A549 (cell line): ENCODE measurements at places on chromosomes 1 and 21. TPM values are rescaled to one million over a fixed set of nuclear protein-coding genes. Genes with fewer than 3 reads are reported as not detected.

GRCh38 chr1:118960567-118961136 lies 27.5 kb downstream of the TBX15 start:
- DNase-seq = peak; percentile 28

FCGR3A gene
- not detected in 3 replicates for polyA plus RNA-seq

FAM131C gene
- polyA plus RNA-seq = 5.9 to 6.7 TPM (median 6.3 TPM) in 3 replicates

- no peak for DNase-seq
These were observed 24.3 kb downstream of the TSPAN2 start for GRCh38 chr1:115065021-115065420.

DNA sequence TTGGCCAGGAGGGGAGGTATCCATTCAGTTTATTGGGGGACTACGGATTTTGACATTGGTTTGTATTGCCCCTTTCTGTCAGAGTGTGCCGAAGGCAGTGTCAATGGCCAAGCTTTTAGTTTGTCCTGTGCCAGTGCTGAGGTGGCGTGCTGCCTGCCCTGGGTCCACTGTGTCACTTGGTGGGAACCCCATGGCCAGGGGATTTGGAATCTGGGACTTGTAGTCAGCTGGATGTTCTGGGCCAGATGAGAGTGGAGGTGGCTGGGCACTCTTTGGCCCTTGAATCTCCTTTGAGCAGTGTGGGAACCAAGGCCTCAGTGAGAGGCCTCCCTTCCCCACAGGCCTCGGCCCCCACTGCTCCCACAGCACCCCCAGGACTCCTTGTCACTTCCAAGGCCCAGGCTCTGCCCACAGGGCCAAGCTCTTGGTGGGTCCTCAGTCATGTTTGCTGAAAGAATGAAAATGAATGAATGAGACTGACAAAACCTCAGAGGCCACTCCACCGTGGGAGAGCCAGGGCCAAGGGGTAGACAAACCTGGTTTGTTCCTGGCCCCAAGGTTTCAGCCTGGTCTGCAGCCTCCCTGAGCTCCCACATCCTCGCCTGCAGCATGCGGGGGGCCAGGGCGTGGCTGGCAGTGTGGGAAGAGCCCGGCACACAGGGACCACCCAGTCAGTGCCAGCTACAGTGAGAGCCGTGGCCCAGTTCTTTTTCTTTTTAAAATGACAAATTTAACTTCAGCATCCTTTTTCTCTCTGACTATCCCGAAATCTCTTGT lies 412.2 kb downstream of the MATN1 start:
- DNase-seq = no peak

GRCh38 chr1:181486098-181486420 lies 2.7 kb downstream of the CACNA1E start:
- no peak for DNase-seq

GRCh38 chr1:176903474-176903873 lies 261.0 kb downstream of the ASTN1 start:
- no peak for DNase-seq

GRCh38 chr1:158716335-158716734 lies 4.2 kb downstream of the OR6K3 start:
- no peak for DNase-seq

DNA sequence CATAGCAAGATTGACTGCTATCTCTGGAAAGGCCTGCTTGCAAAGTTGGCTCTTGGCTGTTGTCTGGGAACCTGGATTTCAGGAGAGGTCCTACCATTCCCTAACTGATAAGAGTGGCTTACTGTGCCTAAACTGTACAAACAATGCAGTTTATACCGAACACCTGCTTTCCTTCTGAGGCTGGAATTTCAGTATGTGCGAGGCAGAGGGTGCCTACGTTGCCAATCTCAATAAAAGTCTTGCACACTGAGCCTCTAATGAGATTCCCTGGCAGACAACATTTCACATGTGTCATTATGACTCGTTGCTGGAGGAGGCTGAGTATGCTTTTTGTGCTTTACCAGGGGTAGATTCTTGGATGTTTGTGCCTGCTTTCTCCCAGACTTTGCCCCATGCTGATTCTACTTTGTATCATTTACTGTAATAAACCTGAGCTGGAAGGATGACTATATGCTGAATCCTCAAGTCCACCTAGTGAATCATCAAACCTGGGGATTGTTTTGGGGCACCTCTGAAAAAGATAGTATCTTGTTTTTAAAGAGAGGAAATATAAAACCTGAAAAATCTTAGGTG lies 58.9 kb upstream of the GNG4 start:
- peak; percentile 45 for DNase-seq

GJA9 gene
- 0.05 TPM in 1 of 3 replicates, not detected in the others for polyA plus RNA-seq

DNA sequence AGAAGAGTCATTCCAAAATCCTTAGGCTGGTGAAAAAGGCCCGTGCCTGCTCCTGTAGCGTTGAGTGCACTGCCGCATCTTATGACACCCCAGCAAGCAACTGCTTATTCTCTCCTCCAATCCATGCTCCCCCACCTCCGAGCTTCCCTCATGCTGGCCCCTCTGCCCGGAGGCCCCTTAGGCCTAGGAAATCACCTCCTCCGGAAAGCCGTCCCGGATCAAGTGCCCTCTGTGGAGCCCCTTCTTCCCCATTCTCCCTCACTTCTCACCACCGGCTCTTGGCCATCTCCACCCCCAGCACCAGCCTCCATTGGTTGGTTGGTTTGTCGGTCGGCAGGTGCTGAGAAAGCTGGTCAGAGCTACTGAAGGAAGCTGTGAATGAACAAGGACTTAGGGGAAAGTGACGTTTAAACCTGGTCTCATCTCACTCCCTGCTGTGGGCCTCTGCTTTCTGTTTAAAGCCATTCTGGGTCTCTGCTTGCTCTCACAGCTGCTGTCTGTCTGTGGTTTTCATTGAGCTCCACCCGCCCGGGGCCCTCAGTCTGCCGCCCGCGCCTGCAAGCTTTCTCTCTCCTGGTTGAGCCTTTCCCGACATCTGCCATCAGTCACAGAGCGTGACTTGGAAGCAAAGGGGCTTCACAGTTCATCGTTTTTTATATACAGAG lies 122.2 kb downstream of the KCNN3 start:
- no peak for DNase-seq

GRCh38 chr1:31441073-31441472 lies 28.1 kb downstream of the SERINC2 start:
- DNase-seq = no peak

- DNase-seq = no peak
These were observed 4.4 kb downstream of the LCE2C start for GRCh38 chr1:152679459-152679858.

- DNase-seq = peak; percentile 22
These were observed 84.9 kb downstream of the SIM2 start for GRCh38 chr21:36783612-36784374.

DNA sequence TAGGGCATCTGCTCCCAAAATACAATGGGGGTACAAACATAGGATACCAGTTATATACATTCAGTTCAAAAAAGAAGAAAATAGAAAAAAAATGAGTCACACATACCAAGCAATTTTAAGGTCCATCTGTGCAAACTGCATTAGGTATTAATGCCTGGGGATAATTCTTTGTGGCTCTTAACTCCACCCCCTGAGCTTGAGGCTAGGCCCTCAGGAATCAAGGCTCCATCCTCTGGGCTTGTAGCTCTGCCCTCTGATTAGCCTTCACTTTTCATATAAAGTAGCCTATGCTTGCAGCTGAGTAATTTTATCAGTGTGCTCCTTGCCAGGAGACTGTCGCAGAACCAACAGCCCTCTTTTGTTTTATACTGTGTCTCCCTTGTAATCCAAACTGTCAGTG lies 69.9 kb upstream of the BACE2 start:
- DNase-seq = no peak

DNA sequence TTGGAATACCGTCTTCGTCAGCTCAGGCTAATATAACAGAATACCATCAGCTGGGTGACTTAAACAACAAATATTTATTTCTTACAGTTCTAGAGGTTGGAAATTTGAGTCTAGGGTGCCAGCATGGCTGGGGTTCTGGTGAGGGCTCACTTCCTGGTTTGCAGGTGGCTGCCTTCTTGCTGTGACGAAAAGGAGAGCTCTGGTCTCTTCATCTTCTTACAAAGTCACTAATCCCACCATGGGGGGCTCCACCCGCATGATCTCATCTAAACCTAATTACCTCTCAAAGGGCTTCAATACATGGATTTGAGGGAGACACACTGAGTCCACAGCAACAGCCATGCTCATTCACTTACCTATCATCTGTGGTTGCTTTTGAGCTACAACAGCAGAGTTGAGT lies 78.3 kb downstream of the PSMG1 start:
- no peak for DNase-seq

DNA sequence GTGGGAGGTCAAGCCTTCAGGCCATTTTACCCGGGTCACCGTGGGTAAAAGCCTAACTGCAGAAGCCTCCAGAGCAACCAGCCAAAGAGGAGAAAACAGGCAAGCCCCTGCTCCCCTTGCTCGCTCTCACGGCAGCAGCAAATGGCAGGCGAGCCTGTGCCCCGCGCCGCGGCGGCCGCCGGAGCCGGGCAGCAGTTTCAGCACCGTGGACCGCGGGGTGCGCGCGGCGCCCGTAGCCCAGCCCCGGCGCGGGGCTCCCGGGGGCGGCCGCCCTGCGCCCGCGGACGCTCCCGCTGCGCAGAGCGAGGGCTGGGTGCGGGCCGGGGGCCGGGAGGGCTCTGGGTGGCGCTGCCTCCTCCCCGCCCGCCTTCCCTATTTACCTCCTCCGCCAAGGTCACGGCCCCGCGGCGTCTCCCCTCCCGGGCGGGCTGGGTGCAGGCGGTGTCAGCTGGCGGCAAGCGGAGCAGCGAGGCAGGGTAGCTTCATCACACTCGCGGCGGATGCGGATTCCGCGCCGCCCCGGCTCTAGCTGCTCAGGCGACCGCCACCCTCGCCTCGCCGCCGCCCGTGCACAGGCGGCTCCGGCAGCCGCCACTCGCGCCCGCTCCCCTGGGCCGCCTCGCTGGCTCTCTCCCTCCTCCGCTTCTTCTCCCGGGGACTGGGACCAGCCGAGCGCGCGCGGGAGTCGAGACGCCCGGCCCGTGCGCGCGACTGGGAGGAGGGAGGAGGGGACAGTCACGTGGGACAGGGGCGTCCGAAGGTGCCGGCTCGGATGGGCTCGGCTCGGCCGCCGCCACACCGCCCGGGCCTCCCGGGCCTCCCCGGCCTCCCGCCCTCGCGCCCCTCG lies at the start of gene RGS7:
TSS of gene RGS7 (minus strand) at position 687 of the 847 bp plus-strand sequence.
- DNase-seq = peak; percentile 36

- no peak for DNase-seq
These were observed 88.4 kb downstream of the NID1 start for GRCh38 chr1:235976490-235976889.

- no peak for DNase-seq
These were observed 243.4 kb downstream of the NUF2 start for GRCh38 chr1:163565166-163565565.

DNA sequence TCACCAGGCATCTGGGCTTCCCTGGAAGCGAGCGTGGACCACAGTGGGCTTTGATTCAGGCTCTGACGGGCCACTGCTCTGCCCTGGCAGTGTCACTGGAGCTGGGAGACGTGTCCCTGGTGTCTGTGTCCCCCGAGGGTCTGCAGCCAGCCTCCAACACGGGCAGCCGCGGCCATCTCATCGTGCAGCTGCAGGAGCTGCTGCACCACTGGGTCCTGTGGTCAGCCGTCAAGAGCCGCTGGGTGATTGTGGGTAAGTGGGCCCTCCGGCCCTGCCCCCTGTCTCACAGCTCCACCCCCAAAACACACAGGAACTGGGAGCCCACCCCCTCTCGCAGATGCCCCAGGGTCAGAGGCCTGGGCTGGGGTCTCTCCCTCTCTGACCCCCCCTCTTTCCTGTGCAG lies 40.7 kb downstream of the DISP3 start:
- DNase-seq = no peak

- no peak for DNase-seq
These were observed 23.4 kb downstream of the TEX35 start for GRCh38 chr1:178536329-178536728.

MROH9 gene
- polyA plus RNA-seq = not detected in 3 replicates

GRCh38 chr1:43549921-43550597 lies 19.4 kb downstream of the PTPRF start:
- DNase-seq = no peak

GRCh38 chr1:16026723-16027484 lies 5.1 kb downstream of the CLCNKA start:
- no peak for DNase-seq

DNA sequence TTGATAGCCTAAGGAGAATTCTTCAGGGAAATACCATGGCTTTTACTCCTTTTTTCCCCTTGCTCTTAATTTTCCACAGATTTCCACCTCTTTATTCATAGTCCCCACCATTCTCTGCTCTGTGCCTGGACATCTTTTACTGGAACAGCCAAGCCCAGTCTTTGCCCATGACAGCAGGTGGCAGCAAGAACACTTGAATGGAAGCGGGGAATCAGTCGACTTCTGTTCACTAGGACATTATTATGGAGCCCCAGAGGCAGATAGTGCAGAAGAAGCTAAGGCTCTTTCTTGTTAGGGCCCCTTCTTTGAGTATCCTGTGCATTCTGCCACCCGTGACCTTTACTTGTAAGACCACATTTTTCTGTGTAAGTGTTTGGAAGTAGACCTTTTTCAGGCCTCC lies 6.3 kb downstream of the OR14I1 start:
- DNase-seq = peak; percentile 55

DNA sequence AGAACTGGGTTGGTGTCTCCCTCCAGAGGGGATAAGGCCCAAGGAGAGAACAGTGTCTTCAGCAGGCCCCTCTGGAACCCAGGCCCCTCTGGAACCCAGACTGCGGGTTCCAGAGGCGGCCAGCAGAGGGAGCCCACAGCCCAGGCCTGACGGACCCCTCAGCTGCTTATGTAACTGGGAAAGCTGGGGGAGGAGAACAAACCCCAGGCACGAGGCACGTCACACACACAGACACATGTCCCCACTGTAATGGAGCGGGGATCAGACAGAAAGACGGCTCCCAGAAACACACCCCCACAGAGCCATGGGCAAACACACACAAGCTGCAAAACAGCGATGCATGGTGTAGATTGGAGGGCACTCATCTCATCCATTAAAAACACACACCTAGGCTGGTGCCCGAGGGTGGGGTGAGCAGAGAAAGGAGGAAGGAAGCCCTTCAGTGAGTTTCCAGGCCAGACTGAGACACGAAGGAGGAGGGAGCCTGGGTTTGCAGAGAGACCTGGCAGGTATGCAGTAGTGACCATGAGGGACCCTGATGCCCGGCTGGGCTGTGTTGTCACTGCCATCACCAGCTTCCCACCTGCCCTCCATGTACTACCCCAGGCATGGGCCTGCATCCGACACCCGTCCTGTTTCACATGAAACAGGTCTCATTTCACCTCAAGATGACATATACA lies 2.8 kb upstream of the IGSF8 start:
- DNase-seq = peak; percentile 89

DNA sequence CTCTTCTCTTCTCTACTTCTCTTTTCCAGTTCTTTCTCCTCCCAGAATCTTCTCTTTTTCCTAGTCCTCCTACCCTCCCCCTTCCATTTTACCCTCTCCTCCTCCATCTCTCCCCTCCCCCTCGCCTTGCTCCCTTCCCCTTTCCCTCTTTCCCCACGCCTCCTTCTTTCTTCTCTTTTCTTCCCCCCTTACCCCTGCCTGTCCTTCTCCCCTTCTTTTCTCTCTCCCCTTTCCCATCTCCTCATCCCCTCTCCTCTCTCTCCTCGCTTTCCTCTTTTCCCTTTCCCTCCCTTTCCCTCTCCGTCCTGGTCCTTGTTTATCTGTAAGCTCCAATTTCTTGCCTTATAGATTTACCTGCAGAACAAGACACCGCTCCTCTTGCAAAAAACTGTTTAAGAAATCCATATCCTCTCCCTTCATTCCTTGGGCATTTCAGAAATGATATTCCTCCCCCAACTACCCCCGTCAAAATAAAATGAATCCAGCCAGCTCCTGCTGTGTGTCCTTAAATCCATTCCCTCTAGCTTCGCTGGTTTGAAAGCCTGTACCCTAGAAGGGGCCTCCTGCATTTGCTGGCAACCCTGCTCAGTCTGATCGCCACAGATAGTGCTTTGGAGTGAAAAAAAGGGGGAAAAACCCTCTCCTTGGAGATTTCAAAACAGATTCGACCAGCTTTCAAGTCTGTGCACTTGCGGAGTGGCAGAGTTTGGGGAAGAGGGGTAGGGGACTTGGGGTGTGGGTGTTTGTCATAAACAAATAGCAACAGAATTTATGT lies 89.4 kb downstream of the PAPPA2 start:
- DNase-seq = no peak

RIIAD1 gene
- not detected in 3 replicates for polyA plus RNA-seq
